Activated CD8-positive, alpha-beta T cell treated with anti-CD3 and anti-CD28 coated beads for 36 hours (primary cell): ENCODE measurements at places on chromosomes 4 and X. TPM values are rescaled to one million over a fixed set of nuclear protein-coding genes. Genes with fewer than 3 reads are reported as not detected.

- no peak for DNase-seq
These were observed 876 bp downstream of the HPRT1 start for GRCh38 chrX:134460862-134461220.

FAM50A gene
- total RNA-seq, result 43.6 TPM

CCDC149 gene
- total RNA-seq, result not detected

EXOC1L gene
- not detected for total RNA-seq

GRCh38 chrX:154717824-154718223, 33.1 kb downstream of the GAB3 start:
- DNase-seq, result peak; percentile 34

DNA sequence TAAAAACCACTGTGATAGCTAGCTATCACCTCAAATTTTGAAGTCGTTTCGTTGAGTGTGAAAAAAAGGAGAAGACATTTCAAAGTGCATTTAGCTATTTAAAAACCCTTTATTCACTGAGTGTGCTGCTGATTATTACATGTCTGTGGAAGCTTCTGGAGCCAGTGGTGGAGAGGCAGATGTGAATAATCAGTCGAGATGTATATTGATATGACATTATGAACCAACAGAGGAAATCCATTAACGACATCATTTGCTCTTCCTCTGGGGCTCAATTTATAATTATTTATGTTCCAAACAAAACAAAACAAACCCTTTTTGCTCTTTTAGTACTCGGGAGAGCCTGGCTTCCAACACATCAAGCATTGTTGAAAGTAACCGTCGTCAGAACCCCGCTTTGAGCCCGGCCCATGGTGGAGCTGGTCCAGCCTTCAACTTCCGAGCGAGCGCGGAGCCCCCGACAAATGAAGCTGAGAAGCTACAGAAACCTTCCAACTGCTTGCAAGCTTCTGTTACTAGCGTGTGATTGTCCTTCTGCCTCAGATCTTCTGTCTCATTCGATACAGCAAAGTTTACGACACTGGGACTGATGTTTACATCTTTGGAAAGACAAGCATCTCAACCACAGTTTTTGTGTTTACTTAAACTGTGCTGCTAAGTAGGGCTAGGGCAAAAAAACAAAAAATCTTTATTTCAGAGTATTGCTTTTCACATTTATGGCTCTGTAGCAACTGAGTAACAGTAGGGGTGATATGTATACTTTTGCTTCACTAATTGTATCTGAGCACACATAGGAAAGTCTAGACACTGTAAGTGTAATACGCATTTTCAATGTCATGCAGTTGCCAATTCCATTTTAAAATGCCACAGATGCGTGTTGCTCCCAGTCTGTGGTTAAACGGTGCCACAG, 111.9 kb downstream of the STOX2 start:
- no peak for DNase-seq

DNA sequence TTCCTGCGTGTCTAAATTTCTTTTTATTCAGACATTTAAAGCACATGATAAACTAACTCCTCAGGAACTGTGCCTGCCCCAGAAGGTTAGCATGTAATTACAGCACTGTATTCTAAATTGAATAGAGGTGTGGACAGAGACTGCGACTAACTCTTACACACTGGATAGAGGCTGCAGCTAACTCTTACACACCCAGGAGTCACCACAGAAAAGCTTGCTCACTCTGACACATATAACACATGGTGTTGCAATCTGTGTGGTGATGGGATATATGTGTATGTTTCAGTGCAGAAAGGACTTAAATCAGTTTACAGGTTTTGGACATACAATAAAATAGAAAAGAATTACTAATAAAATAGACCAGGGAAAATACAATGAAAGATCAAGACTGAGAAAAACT, 41.5 kb downstream of the SMAD1 start:
- DNase-seq, result no peak
